Activated CD8-positive, alpha-beta memory T cell treated with anti-CD3 and anti-CD28 coated beads for 24 hours (primary cell): ENCODE measurements at places on chromosomes 11 and 22.

GRCh38 chr11:116221351-116221750 is 551.4 kb downstream of the BUD13 start:
- DNase-seq = no peak

DNA sequence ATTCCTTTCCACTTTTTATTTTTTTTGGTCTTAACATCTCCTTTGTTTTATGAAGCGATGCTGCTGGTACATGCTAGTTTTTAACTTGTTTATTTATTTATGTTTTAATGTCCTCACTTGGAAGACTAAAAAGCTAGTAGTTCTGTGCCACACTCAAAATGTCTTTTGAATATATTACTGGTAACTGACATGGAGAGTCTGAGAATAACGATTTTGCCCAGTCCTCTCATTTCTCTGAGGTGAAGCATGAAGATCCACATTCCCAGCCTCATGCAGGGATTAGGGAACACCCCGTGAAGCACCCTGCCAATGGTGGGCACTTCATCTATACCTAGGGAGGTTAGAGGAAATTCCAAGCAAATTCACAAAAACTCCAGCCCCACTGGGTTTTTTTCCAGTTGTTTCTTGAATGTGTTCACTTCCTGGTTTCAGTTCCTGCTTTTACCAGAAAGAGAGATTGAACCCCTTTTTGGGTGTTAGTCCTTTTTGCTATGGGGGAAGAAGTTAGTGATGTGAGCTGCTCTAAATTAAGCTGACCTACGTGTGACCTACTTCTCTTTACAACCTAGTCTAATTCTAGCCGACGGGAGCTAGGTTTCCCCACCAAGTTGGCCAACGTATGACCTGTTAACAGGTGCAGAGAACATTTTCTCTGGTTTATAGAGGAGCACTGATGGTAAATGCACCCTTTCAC is 106.1 kb downstream of the SLC1A2 start:
- DNase-seq = no peak

DNA sequence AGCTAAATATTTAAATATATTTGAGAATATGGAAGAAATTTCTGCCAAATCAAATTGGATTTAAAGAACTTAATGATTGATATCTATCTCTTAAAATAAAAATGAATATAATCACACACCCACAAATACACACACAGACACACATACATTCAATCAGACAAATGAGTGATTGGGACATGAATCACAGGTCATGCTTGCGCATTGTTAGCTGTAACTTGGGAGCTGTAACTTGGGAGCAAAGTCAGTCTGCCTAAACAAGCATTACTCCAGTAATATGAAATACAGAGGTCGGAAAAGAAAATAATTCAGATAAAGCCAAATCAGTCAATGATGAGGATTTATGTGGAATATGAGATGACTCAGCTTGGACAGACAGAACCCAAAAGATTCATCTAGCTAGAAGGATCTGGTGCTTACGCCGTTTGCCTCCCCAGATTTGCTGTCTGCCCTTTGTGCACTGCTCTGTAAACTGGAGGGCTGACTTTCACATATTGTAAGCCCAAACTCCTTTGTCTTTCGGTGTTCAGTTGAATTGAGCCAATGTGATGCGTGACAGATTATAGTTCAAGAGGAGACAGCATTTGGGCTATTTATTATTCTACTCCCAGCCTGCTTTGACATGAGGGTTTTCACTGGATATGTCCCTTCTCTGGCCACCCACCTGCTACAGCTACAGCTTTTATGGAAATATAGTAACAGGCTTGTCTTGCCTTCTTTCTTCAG is 1.6 kb downstream of the OR56B1 start:
- DNase-seq = no peak

GRCh38 chr11:106913141-106913540 is 105.1 kb downstream of the GUCY1A2 start:
- no peak for DNase-seq

GRCh38 chr11:19739872-19740271 is 27.2 kb downstream of the NAV2 start:
- DNase-seq = no peak

DNA sequence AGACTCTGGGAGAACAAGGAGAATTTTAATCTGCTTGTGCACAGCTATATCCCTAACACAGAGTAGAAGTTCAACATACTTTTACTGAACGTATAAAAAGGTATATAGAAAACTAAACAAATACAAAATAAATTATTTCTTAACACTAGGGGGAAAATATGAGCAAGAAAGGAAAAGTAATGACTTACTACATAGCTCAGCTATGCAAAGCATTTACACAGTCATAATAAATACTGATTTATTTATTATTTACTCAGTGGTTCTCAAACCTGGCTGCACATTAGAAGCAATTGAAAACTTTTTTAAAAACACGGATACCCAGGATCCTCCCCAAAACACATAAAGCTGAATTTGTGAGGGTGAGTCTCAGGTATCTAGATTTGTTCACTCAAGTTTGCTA is 182.5 kb downstream of the TTC28 start:
- DNase-seq = no peak

DNA sequence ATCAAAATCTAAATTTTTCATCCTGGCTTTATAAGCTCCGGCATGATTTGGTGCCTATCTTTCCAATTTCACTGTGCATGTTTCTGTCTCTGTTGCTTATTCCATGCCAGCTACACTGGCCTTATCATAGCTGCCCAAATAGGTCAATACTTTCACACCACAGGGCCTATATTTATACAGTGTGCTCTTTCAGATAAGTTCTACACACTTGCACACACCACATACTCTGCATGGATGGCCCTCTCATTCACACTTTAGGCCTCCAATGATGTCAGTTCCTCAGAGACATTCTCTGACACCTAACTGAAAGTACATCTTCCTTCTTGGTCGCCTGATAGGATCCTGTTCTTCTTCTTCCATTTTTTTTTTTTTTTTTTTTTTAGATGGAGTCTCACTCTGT is 7.0 kb downstream of the ALG8 start:
- DNase-seq = no peak
